Activated CD4-positive, alpha-beta memory T cell treated with anti-CD3 and anti-CD28 coated beads for 36 hours (primary cell): ENCODE measurements at places on chromosomes 2 and 18. TPM values are rescaled to one million over a fixed set of nuclear protein-coding genes. Genes with fewer than 3 reads are reported as not detected.

DNA sequence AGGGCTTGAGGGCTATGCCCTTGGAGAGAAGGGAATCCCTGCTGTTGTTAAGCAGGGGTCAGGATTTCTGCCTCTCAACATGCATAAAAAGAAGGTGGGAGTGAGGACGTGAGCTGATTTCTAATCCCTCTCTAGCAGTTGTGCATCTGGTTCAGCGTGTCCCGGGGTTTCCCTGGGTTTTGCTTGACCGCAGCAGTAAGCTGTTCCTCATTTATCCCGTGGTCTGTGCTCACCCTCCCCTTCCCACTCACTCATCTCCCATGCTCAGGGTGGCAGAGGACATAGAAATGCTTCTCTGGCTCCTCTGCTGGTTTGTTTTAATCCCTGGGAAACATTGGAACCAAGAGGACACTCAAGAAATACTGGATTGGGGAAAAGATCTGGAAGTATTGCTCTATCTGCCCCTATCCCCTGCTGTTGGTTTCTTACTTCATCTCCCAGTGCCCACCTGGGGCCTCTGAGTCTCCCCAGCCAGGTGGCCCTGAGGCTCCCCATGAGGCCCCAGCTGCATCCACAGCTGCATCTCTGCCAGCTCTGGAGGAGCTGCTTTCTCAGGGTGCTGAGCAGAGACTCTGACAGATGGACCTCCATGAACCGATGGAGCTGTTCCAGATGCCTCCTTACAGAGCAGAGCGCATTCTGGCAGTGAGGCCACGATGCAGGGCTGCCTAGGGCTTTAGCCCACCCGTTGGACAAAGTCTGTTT, 36.1 kb downstream of the TET3 start:
- H3K27me3 ChIP-seq = no peaks in the 10 kb centered on the region
- H3K4me3 ChIP-seq = no peak overlapping the region
- no peak for DNase-seq
- H3K36me3 ChIP-seq = peaks cover 2% of the 10 kb centered on the region
- peaks cover 38% of the 10 kb centered on the region for H3K4me1 ChIP-seq

- DNase-seq = no peak
- H3K27me3 ChIP-seq = no peaks in the 10 kb centered on the region
- H3K4me1 ChIP-seq = no peaks in the 10 kb centered on the region
- H3K4me3 ChIP-seq = no peak overlapping the region
- H3K27ac ChIP-seq = no peak overlapping the region
- no peaks in the 10 kb centered on the region for H3K36me3 ChIP-seq
Observed at GRCh38 chr2:219939647-219940046, 312.2 kb downstream of the SLC4A3 start.

- H3K4me1 ChIP-seq = no peaks in the 10 kb centered on the region
- no peak overlapping the region for H3K4me3 ChIP-seq
- H3K27ac ChIP-seq = no peak overlapping the region
- no peaks in the 10 kb centered on the region for H3K27me3 ChIP-seq
- H3K36me3 ChIP-seq = no peaks in the 10 kb centered on the region
- no peak for DNase-seq
Observed at GRCh38 chr2:75787532-75788132, 76.9 kb upstream of the GCFC2 start.

MRPS9 gene
- total RNA-seq = 39.3 TPM

- H3K27me3 ChIP-seq = no peaks in the 10 kb centered on the region
- peaks cover 3% of the 10 kb centered on the region for H3K4me1 ChIP-seq
- no peak overlapping the region for H3K4me3 ChIP-seq
- no peak for DNase-seq
Observed at GRCh38 chr18:50949185-50949584, 18.7 kb upstream of the ELAC1 start.

RMND5A gene
- 30.1 TPM for total RNA-seq

DNA sequence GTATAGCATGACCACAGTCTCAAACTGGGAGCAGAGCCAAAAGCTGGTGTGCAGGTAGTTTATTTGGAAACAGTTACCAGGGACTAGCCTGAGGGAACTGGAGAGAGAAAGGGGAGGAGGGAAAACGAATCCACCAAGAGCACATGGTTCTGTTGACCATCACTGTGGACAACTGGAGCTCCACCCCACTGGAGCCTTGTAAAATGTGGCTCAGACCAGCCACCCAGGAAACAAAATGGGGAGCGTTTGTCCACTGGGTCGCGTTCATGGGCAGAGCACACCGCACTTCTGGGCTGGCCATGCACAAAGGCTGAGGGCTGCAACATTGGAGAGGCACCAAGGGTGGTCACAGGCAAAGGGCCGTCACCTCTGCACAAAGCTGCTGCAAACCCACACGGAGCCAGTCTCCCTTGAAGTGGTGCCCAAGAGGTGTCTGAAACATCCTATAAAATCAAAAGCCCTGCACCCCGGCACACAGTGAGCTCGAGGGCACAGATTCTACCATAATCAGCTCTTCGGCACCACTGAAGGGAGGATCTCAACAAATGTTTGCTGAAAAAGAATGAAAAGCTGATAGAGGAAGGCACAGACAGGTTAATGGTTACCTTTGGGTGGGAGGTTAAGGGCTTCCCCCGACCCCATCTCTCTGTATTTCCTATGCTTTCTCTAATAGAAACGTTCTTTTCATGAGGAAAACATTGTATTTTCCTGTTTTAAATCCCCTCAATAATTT, 192.9 kb downstream of the INHBB start:
- H3K36me3 ChIP-seq = no peaks in the 10 kb centered on the region
- H3K4me1 ChIP-seq = no peaks in the 10 kb centered on the region
- peaks cover 3% of the 10 kb centered on the region for H3K27me3 ChIP-seq
- H3K4me3 ChIP-seq = no peak overlapping the region
- no peak for DNase-seq
- no peak overlapping the region for H3K27ac ChIP-seq

SLC4A1AP gene
- total RNA-seq = 26.5 TPM

GKN1 gene
- total RNA-seq = not detected

- peak overlapping the region; percentile 97 for H3K27ac ChIP-seq
- H3K36me3 ChIP-seq = peaks cover 16% of the 10 kb centered on the region
- DNase-seq = peak; percentile 71
- H3K27me3 ChIP-seq = peaks cover 5% of the 10 kb centered on the region
- H3K4me3 ChIP-seq = peak overlapping the region; percentile 90
- H3K4me1 ChIP-seq = peaks cover 42% of the 10 kb centered on the region
Observed at GRCh38 chr2:134919341-134920210, 954 bp downstream of the CCNT2 start.

NEU2 gene
- total RNA-seq = not detected

DNA sequence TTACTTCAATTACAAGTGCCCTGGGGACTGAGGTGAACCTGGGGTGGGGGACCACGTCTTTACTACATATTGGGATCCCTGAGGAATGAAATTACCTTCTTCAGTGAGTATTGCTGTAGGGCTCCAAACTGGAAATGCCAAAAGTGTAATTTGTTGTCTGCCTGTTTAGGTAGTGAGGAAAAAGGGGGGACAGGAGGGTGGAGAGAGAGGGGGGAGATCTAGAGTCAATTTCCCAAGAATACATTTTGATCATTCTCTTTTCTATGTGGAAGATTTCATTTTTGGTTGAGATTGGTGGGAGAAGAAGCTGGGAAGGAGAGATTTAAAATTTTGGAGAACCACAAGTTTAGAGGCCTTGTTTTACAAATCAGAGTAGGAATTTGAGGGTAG, 101.1 kb downstream of the SPTBN1 start:
- DNase-seq = no peak
- H3K4me3 ChIP-seq = peak overlapping the region; percentile 69
- H3K27ac ChIP-seq = peak overlapping the region; percentile 63
- no peaks in the 10 kb centered on the region for H3K27me3 ChIP-seq
- peaks cover 30% of the 10 kb centered on the region for H3K4me1 ChIP-seq
- peaks cover 14% of the 10 kb centered on the region for H3K36me3 ChIP-seq

EML6 gene
- 0.50 TPM for total RNA-seq

GRCh38 chr2:218149098-218149497, 17.7 kb downstream of the CXCR1 start:
- no peaks in the 10 kb centered on the region for H3K4me1 ChIP-seq
- H3K4me3 ChIP-seq = no peak overlapping the region
- no peaks in the 10 kb centered on the region for H3K36me3 ChIP-seq
- no peak for DNase-seq
- no peak overlapping the region for H3K27ac ChIP-seq

GRCh38 chr2:212711856-212712255, 173.3 kb upstream of the ERBB4 start:
- DNase-seq = no peak
- no peaks in the 10 kb centered on the region for H3K4me1 ChIP-seq
- no peak overlapping the region for H3K27ac ChIP-seq

- peak overlapping the region; percentile 85 for H3K27ac ChIP-seq
- H3K27me3 ChIP-seq = no peaks in the 10 kb centered on the region
- H3K4me3 ChIP-seq = no peak overlapping the region
Observed at GRCh38 chr2:224027070-224027469, 12.0 kb downstream of the SERPINE2 start.

- H3K4me1 ChIP-seq = peaks cover 25% of the 10 kb centered on the region
- H3K36me3 ChIP-seq = no peaks in the 10 kb centered on the region
- DNase-seq = no peak
- peak overlapping the region; percentile 74 for H3K4me3 ChIP-seq
- peaks cover 30% of the 10 kb centered on the region for H3K27me3 ChIP-seq
Observed at GRCh38 chr2:37343537-37344434, 644 bp upstream of the QPCT start.

DNA sequence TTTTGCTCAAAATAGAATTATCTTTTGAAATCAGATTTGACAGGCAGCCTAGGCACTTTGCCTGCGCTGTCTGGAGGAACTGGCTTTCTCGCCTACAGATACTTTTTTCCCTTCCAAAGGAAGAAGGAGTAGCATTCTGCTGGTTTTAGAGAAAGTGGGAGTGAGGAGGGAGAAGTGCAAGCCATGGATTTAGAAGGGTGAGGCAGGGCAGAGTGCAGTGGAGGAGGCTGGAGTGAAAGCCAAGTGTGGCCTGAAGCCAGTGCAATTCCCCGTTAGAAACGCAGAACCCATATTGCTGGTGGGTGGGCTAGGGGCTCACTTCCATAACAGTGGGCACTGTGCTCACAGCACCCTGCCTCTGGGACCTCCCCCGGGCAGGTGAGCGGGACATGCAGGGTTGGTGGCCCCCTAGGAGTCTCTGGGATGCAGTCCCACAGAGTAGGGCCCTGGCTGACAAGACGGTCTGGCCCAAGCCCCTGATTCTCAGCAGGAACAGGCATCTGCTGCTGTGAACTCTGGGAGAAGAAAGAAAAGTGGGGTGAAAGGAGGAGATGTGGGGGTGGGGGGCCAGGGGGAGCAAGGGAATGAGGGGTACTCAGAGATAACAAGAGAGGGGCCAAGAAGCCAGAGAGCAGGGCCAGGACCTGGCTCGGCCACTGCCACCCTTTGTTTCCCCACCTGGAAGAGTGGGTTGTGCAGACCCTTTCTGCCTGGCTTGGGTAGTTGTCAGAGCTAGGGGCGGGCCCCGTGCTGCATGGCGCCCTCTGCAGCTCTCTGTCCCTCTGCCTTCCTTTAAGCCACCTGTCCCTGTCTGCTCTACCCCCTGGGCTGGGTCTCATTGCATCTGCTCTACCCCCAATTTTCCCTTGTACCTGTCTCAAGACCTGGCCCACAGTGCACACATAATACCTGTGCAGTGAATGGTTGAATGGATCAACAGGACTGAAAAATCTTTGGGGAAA, 273.5 kb upstream of the HS6ST1 start:
- peaks cover 8% of the 10 kb centered on the region for H3K27me3 ChIP-seq
- DNase-seq = no peak
- no peaks in the 10 kb centered on the region for H3K4me1 ChIP-seq
- no peaks in the 10 kb centered on the region for H3K36me3 ChIP-seq
- H3K4me3 ChIP-seq = no peak overlapping the region

- no peaks in the 10 kb centered on the region for H3K36me3 ChIP-seq
- DNase-seq = no peak
- no peak overlapping the region for H3K4me3 ChIP-seq
- H3K4me1 ChIP-seq = no peaks in the 10 kb centered on the region
- no peak overlapping the region for H3K27ac ChIP-seq
Observed at GRCh38 chr18:44229693-44230108, 451.0 kb upstream of the SETBP1 start.

CNDP1 gene
- not detected for total RNA-seq

CHRNG gene
- total RNA-seq = not detected

DNA sequence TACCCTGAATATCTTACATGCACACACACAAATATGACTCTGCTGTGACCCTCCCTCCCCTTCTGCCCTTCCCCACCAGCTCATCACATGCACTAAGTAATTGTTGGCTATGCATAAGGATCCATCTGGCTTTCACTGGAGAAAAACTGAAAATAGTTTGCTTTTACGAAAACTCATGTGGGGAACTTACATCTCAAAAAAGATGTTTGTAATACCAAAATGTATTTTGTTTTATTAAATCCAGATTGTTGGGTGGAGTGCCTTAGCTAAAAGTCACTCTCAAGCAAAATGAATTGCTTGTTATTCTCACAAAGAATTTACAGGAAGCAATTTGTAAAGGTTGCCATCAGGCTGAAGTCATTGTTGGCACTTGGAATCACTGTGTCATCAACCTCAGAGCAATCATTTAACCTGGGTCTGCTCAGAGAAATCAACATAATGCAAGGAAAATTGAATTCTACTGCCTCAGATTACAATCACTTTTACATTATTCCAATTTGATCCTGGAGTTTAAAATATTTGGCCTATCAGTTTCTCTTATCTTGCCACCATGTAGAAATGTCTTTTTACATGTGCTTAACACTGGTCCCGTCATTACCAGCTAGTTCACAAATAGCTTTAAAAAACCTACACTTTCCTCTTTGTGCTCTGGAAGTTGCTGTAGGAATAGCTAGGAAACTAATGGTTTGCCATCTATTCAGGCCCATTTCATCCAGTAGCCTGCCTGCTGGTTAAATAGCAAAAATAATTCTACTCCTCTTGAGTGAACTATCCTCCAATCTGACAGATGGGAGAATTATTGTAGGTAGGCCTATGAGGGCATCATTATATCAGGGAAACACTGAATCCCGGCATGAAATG, 90.3 kb upstream of the TMEM17 start:
- H3K36me3 ChIP-seq = no peaks in the 10 kb centered on the region
- no peak overlapping the region for H3K27ac ChIP-seq
- peaks cover 3% of the 10 kb centered on the region for H3K27me3 ChIP-seq
- no peaks in the 10 kb centered on the region for H3K4me1 ChIP-seq

ANAPC1 gene
- 88.8 TPM for total RNA-seq

ASXL3 gene
- not detected for total RNA-seq

GRCh38 chr2:100437751-100438150, 20.3 kb upstream of the CHST10 start:
- H3K4me3 ChIP-seq = no peak overlapping the region
- no peak overlapping the region for H3K27ac ChIP-seq
- H3K27me3 ChIP-seq = peaks cover 7% of the 10 kb centered on the region
- no peaks in the 10 kb centered on the region for H3K4me1 ChIP-seq

VWA3B gene
- not detected for total RNA-seq

DNA sequence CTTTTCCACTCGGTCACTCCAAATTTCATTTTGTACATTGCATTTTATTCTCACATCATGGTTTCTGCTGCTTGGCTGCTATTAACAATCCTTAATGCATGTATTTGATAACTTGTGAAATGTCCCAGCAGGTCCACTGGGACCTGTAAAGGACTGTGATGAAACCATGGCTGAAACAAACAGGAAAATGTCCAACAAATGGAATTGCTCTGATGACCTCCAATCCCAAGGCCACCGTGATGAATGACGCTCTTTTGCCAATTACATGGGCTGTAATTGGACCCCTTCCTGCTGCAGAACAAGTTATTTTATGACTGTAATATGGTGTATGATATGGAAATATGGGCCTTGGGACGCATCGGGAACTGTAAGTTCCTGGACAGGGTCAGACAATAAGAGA, 224.2 kb upstream of the CXCR4 start:
- H3K27ac ChIP-seq = no peak overlapping the region
- no peak overlapping the region for H3K4me3 ChIP-seq
- H3K4me1 ChIP-seq = no peaks in the 10 kb centered on the region
- no peaks in the 10 kb centered on the region for H3K27me3 ChIP-seq
- DNase-seq = no peak

GTF2A1L gene
- not detected for total RNA-seq

CNNM4 gene
- 8.2 TPM for total RNA-seq

- peaks cover 5% of the 10 kb centered on the region for H3K36me3 ChIP-seq
- no peaks in the 10 kb centered on the region for H3K4me1 ChIP-seq
Observed at GRCh38 chr2:85950743-85951142, 62.0 kb upstream of the ST3GAL5 start.
